ENCODE measurements at places on chromosomes 3 and 15. TPM values are rescaled to one million over a fixed set of nuclear protein-coding genes. Genes with fewer than 3 reads are reported as not detected.

GRCh38 chr3:15055019-15055557, 10.0 kb downstream of the MRPS25 start:
- peak overlapping the region; percentile 2 for H3K4me3 ChIP-seq
- no peaks in the 10 kb centered on the region for H3K27me3 ChIP-seq
- peaks cover 86% of the 10 kb centered on the region for H3K36me3 ChIP-seq
- peak; percentile 46 for DNase-seq

The UNC13C gene
- not detected for total RNA-seq

GRCh38 chr3:150433347-150433746, 25.2 kb downstream of the TSC22D2 start:
- H3K4me3 ChIP-seq = no peak overlapping the region
- peaks cover 7% of the 10 kb centered on the region for H3K4me1 ChIP-seq
- no peaks in the 10 kb centered on the region for H3K27me3 ChIP-seq
- peaks cover 22% of the 10 kb centered on the region for H3K36me3 ChIP-seq

GRCh38 chr3:168589376-168589775, 493.7 kb upstream of the GOLIM4 start:
- H3K27me3 ChIP-seq = no peaks in the 10 kb centered on the region
- no peak for DNase-seq
- H3K4me1 ChIP-seq = no peaks in the 10 kb centered on the region
- H3K27ac ChIP-seq = no peak overlapping the region
- H3K4me3 ChIP-seq = no peak overlapping the region

The RTP1 gene
- total RNA-seq = not detected

DNA sequence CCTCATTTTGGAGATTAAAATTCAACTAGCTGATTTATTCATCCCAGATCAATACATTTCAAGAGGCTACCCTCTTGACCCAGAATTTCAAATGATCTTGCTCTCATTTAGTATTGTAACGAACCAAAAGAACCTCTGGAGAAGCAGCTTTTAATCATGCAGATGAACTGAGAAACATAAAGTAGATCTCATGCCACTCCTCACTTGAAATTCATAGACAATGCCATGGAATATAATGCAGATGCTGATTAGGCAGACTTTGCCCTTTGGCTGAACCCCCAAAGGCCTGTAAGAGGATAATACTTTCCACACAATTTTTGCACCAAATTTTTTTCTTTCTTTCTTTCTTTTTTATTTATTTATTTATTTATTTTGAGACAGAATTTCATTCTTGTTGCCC, 358.3 kb downstream of the NEK10 start:
- no peaks in the 10 kb centered on the region for H3K36me3 ChIP-seq
- H3K27me3 ChIP-seq = no peaks in the 10 kb centered on the region
- no peak overlapping the region for H3K4me3 ChIP-seq
- H3K4me1 ChIP-seq = no peaks in the 10 kb centered on the region
- DNase-seq = no peak

GRCh38 chr3:46065750-46066256, 38.5 kb upstream of the XCR1 start:
- H3K27me3 ChIP-seq = peaks cover 47% of the 10 kb centered on the region
- peaks cover 52% of the 10 kb centered on the region for H3K4me1 ChIP-seq
- H3K27ac ChIP-seq = peak overlapping the region; percentile 6
- H3K4me3 ChIP-seq = no peak overlapping the region

- DNase-seq = no peak
- no peak overlapping the region for H3K27ac ChIP-seq
- H3K27me3 ChIP-seq = no peaks in the 10 kb centered on the region
- H3K4me3 ChIP-seq = no peak overlapping the region
Measured at GRCh38 chr3:17081520-17081919, 196.8 kb downstream of the PLCL2 start.

GRCh38 chr15:72737061-72737460, 46.5 kb downstream of the ADPGK start:
- no peak overlapping the region for H3K4me3 ChIP-seq
- no peak overlapping the region for H3K27ac ChIP-seq
- H3K4me1 ChIP-seq = peaks cover 60% of the 10 kb centered on the region
- H3K36me3 ChIP-seq = peaks cover 80% of the 10 kb centered on the region

- no peaks in the 10 kb centered on the region for H3K36me3 ChIP-seq
- H3K4me3 ChIP-seq = no peak overlapping the region
- peaks cover 2% of the 10 kb centered on the region for H3K4me1 ChIP-seq
- no peak overlapping the region for H3K27ac ChIP-seq
- DNase-seq = no peak
Measured at GRCh38 chr3:69423463-69424155, 37.7 kb upstream of the FRMD4B start.

The CHSY1 gene
- 50.5 TPM for total RNA-seq

DNA sequence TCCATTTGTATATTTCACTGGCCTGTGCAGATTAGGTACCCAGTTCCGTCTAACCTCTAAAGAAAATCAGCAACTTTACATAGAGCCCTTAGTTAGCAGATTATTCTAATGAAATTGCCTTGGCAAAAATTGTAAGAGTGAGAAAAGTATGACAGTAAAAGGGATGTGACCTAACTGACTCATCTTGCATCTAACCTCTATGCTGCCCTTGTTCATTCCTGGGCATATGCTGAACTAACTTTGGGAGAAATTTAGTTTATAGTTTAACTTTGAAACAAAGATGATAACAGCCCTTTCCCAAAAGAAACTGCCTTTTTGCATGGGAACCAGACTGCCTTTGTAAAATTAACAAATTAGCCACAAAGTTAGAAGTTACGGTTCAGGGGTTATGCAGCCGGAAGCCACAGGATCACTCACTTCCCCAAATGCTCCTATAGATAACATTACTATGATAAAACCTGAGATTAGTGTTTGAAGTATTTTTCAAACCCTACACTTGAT, 839.8 kb upstream of the ALCAM start:
- no peak overlapping the region for H3K27ac ChIP-seq
- no peak for DNase-seq
- no peaks in the 10 kb centered on the region for H3K4me1 ChIP-seq
- no peak overlapping the region for H3K4me3 ChIP-seq
- no peaks in the 10 kb centered on the region for H3K27me3 ChIP-seq
- no peaks in the 10 kb centered on the region for H3K36me3 ChIP-seq

The ATOSA gene
- 14.4 TPM for total RNA-seq

The TRIM42 gene
- not detected for total RNA-seq

DNA sequence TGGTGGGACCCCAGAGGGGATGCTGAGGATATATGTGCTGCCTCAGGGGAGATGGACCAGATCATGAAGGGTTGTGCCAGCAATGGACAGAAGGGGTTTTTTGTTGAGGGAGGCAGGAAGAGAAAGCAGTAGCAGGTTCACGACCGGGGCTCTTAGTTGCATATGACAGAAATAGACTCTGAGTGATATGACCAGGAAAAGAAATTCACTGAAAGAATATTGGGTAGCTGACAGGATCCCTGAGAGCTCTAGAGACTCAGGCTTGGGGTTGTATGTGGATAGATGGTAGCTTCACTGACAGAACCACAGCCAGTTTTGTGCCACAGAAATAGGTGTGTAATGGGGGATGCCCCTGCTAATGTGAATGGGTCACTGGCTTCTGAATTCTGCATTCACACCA, 241.6 kb downstream of the ZNF621 start:
- H3K27ac ChIP-seq = no peak overlapping the region
- no peaks in the 10 kb centered on the region for H3K36me3 ChIP-seq
- no peaks in the 10 kb centered on the region for H3K4me1 ChIP-seq

DNA sequence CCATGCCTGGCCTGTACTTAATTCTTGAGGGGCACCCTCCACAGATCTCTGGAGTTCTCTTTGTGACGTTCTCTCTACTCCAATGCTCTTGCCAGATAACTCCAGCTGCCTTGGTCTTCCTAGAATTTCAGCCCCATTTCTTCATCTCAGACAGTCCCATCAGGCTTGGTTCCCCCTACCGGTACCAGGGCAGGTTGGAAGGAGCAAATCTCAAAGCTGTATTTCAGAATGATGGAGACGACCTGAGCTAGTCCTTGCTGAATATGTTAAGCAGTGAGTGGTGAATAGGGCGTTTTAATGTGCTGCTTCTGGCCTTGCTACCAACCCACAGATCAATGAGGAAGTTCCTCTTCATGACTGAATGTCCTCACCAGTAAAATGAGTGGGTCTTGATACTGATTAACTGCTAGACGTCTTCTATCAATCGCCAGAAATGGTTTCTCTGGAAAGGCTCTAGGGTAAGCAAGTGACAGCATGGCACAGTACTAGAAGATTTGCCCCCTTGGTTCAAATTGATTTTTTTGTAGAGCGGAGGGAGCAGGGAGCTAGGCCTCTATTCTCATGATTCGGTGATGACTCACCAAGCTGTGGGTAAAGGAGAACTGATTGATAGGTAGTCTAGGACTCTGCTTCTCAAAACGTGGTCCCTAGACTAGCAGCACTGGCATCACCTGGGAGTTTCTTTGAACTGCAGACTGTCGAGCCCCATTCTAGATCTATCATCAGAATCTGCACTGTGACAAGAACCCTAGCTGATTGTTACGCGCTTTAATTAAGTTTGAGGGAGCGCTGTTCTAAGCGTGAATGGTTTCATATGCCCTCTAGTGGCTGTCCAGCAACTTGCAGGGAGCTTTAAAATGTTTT, 67.8 kb downstream of the UBP1 start:
- H3K27ac ChIP-seq = no peak overlapping the region
- peaks cover 6% of the 10 kb centered on the region for H3K4me1 ChIP-seq
- peaks cover 12% of the 10 kb centered on the region for H3K27me3 ChIP-seq
- no peak overlapping the region for H3K4me3 ChIP-seq
- H3K36me3 ChIP-seq = no peaks in the 10 kb centered on the region

The CLDN11 gene
- 0.18 TPM for total RNA-seq

- no peak overlapping the region for H3K27ac ChIP-seq
- H3K27me3 ChIP-seq = no peaks in the 10 kb centered on the region
- no peak overlapping the region for H3K4me3 ChIP-seq
- no peaks in the 10 kb centered on the region for H3K4me1 ChIP-seq
- H3K36me3 ChIP-seq = no peaks in the 10 kb centered on the region
Measured at GRCh38 chr15:31128919-31129768, 27.6 kb upstream of the TRPM1 start.

DNA sequence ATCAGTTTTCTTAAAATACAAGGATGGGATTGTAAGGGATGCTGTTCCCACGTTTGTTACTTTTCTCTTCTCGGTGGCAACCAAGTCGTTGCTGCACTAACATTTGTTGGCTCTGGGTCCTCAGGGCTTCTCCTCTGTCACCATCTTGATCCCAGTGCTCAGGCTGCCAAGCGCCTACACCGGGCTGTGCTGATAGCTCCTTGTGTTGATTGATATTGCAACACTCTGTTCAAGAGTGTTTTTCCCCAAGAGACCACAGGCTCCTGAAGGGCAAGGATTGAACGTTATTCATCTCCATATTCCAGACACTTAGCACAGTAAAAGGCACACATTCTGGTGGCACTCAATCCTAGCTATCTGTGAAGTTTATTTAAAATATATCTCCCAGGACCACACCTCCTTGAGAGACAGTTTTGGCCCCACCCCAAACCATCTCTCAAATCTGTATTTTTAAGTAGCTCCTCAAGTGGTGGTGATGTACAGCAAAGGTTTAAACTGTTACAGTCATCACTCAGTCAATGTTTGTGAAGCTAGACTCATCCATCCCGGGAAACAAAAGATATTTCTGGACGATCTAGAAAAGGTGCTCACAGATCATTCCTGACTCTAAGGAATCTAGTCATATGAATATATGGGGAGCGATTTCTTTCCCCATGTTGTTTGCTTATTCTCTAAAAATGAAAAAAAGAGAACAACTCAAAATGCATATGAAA, 38.5 kb upstream of the FOXP1 start:
- no peaks in the 10 kb centered on the region for H3K27me3 ChIP-seq
- no peak overlapping the region for H3K4me3 ChIP-seq
- H3K36me3 ChIP-seq = no peaks in the 10 kb centered on the region
- H3K4me1 ChIP-seq = no peaks in the 10 kb centered on the region

DNA sequence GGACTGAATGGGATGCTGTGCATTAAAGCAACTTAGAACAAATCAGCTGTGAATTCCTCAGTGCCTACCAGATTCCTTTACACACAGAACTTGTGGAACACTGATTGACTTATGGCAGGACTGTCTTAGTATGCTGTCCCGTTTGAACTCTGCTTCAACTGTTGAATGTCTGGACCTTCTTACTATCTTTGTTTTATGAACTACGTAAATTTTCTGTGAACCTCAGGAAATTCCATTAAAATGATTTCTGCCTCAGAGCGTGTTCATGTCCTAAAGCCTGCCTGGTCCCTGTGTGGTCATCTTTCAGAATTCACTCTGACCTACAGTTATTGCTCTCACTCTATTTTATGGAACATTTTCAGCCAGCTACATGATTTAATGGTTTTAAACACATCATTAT, 29.4 kb upstream of the FBN1 start:
- H3K27me3 ChIP-seq = no peaks in the 10 kb centered on the region
- no peak overlapping the region for H3K27ac ChIP-seq
- no peak for DNase-seq
- no peak overlapping the region for H3K4me3 ChIP-seq

The GRM2 gene
- 0.23 TPM for total RNA-seq

DNA sequence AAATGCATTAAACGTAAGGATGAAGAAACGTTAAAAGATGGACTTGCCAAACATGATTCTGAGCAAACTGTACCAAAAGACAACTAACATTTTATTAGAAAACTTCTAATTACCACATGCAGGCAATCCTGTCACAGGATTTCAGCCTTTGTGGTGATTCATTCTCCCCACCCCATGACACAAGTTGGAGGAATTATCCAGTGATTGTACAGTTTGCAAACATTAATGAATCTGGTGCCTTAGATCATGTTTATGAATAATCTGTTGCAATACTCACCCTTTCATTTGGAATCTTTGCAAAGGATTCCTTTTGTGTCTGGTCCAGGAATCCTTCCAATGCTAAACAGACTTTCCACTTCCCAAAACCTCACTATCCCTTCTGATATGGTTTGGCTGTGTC, 23.3 kb upstream of the ERC2 start:
- no peaks in the 10 kb centered on the region for H3K4me1 ChIP-seq
- no peak overlapping the region for H3K27ac ChIP-seq
- H3K36me3 ChIP-seq = no peaks in the 10 kb centered on the region
- H3K27me3 ChIP-seq = no peaks in the 10 kb centered on the region
- no peak overlapping the region for H3K4me3 ChIP-seq

The MAGI1 gene
- 11.0 TPM for total RNA-seq

DNA sequence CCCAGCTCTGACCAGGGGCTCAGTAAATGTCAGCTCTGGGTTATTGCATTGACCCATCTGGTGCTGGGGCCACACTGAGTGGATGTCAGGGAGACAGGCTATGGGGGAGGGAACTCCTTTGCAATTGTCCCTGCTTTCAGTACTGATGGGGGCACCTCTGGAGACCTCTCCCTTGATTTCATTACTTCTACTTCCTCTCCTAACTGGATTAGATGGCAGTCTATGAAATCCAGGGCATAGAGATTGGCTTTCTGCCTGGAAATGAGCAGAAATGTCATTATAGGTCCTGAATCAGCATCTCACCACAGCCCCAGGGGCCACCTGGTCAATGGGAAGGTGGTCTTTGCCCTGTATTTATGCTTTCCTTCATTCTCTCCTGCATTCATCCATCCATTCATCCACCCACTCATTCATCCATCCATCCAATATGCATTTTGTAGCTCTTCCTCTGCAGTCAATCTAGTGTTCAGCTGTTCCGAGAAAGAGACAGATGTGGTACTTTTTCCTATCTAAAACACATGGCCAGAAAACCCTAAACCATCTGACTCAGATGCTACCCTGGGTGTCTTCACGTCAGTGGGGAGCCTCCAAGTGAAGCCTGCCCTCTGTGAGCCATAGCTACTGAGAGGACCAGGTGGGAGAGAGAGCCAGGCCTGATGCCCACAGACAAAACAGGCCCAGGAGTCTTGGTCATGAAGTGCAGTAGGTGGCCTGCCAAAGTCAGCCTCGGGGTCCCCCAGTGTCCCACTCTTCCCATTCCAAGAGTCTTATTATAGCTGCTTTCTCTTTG, 57.1 kb downstream of the CCDC33 start:
- no peak overlapping the region for H3K27ac ChIP-seq
- no peak for DNase-seq
- no peak overlapping the region for H3K4me3 ChIP-seq
- peaks cover 8% of the 10 kb centered on the region for H3K27me3 ChIP-seq
